ENCODE measurements at places on chromosomes 12 and 14.

DNA sequence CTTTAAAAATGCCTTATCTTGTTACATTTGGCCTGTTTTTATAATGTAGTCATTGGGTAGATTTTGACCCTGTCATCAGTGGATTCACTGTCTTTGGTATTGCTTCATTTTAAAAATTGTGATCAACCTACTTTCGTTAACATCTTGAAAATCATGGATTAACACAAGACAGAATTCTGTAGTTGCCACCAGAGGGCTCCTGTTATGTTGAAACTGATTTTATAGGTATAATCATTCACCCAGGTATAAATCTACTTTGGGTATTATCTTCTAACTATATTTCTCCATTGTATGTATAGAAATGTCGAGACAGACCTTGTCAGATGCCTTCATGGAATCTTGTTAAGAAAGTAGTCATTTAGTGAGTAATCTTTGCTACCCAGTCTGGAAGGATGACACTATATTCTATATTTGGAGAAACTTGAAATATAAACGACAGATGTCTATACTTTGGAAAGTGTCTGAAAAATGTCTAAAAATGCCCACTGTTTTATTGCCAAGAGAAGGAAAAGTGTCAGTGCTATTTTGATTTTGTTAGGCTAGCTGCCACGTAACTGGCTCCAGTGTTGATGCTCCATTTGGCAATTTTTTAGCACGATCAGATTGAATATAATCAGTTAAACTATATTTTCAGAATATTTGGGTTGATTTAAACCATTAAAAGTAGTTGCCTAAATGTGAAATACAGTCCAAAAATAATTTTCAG, 129.4 kb downstream of the PELI2 start:
- DNase-seq = no peak

DNA sequence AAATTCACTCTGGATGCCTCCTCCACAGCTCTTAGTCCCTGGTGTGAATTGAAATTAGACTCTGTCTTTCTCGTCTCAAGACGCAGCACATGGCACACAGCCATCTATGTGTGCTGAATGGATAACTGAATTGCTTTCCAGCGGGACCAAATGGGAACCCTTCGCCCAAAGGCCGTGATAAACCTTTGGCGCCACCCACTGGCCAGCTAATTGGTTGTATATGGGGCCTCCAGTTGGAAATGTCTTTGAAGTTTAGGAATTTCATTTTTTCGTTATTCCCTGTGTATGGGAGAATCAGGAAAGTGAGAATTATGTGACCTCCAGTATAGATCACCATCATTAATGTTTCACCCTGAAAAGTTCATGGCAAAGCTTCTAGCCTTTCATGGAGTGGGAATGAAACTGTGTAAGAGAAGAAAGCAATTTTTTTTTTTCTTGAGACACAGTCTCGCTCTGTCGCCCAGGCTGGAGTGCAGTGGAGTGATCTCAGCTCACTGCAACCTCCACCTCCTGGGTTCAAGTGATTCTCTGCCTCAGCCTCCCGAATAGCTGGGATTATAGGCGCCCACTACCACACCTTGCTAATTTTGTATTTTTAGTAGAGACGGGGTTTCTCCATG, 9.8 kb upstream of the HSP90AA1 start:
- peak; percentile 90 for DNase-seq

DNA sequence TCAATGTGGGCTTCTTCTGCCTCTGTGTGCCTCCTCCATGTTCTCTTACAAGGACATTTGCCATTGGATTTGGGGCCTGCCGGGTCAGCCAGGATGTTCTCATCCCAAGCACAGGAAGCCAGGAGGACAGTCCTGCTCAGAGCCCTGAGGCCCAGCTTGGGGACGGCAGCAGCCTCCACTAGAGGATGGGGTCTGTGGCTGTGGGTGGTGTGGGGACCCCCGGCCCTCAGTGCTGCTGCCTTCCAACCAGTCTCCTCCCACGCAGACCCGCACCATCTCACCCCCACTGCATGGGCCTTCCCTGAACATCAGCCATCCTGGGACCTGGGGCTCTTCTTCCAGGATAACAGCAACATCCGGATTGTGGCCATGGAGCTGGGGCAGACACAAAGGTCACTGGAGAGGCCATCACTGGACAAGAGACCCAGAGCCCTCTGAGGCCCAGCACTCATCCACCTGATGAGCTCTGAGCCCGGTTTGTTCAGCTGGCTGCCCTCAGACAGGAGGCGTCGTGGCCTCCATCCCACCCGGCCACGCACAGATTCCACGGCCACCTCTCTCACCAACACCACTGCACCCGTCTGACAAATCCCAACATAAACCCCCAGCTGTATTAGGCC, 56.5 kb upstream of the C14orf180 start:
- DNase-seq = no peak

- DNase-seq = no peak
Measured at GRCh38 chr12:94305130-94305957, 154.3 kb downstream of the CEP83 start.

- DNase-seq = no peak
Measured at GRCh38 chr12:58884916-58885315, 35.4 kb downstream of the LRIG3 start.

GRCh38 chr12:53345486-53346188, 9.5 kb upstream of the SP7 start:
- DNase-seq = no peak

- no peak for DNase-seq
Measured at GRCh38 chr12:11804130-11804529, 154.7 kb downstream of the ETV6 start.

DNA sequence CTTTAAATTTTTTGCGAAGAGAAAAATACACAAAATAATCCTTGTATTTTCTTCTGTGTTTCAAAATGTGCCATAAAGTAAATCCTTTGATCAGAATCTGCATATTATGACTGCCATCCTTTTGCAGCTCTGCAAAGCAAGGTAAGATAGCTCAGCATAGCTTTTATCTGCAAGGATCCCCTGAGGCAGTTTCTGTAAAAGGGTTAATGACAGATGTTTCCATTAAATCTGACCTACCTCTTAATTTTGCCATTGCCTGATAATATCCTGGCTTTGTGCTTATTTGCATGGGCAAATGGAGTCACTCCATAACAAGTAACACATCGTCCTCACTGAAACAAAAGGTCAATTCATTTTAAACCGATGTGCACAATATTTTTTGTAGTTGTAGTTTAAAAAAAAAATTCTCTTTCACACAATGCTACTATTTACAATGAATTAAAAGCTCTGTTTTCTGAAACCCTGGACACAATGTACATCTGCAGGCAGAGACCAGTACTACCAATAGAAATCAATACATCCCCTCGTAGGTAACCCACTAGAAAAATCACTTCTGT, 108.5 kb upstream of the SOX5 start:
- no peak for DNase-seq

DNA sequence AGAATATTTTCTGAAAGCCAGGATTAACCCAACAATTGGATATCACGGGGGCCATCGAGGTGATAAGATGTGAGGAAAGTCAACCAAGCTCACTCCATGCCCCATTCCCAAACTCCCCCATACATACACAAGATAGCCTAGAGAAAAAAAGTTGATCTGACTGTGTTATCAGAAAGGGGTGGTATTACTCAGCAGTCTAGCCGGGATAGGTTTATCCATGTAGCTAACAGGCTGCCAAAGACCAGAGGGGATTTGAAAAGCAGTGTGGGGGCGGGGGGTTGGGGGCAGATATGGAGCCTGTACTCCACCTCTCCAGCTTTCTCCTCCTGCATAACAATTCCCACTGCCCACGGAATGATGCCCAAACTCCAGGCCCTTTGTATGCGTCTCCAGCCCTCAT, 13.2 kb upstream of the MAP1LC3B2 start:
- no peak for DNase-seq

GRCh38 chr14:67553547-67553946, 20.5 kb downstream of the PLEKHH1 start:
- DNase-seq = no peak

- no peak for DNase-seq
Measured at GRCh38 chr12:100566887-100567637, 6.4 kb upstream of the GAS2L3 start.

- DNase-seq = no peak
Measured at GRCh38 chr12:67661311-67662021, 12.9 kb downstream of the DYRK2 start.

DNA sequence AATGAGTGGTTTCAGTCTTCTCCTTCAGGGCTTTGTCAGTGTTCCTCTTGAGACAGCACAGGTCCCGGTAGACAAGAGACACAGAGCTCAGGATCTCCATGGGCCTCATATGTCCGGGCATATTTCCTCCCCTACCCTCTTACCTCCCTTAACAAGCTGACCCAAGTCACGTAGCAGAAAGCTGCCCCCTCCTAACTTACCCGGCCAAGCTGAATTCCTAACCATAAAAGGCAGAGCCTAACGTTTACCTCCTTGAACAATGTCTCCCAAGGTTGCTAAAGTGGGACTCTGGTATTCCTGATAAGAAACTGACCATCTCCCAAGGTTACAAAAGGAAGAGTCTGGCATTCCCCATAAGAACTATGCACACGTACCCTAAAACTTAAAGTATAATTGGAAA, 182.2 kb upstream of the USP15 start:
- DNase-seq = no peak

Data from dorsolateral prefrontal cortex (tissue), 122 donors.